SIG-M5 (cell line): ENCODE measurements at places on chromosomes 5 and 9.

GRCh38 chr9:133716564-133717112 is 21.5 kb downstream of the SARDH start:
- no peak for DNase-seq

GRCh38 chr5:84378420-84378819 is 6.3 kb downstream of the EDIL3 start:
- no peak for DNase-seq

DNA sequence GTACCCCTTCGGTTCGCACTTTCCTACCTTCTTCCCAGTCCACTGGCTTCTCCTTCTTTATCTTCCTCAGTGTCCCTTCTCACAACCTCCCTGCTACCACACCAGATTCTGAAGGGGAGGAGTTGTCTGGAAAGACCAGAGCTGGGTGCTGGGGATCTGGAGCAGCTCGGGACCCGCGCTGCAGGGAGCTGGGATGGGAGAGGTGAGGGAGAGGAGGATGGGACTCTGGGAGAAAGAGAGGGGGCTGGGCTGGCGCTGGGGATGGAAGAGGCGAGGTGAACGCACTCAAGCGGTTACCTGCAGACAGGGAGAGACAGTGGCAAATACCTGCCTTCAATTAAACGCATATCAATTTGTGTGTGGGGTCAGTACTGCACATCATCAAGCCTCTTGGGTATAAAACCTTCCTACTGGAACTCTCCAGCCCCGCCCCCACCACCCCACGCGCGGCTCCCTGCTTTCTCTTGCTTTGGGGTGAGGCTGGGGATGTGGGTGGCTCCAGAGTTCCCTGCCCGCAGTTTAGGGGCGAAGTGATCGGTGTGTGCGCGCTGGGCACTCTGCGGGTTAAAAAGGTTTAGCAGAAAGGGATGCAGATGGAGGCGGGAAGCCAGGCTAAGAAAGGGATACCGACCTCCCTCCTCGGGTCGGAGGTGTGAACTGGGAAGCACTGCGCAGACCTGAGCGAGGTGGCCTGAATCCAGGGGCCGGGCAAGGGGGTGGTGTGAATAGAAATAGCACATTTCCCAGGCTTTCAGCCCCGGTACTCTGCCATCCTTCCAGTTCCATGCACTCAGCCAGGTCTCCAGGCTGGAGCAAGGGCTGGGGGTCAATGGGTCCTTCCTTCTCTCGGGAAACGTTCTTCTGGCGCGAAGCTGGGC is 977 bp upstream of the PAM start:
- DNase-seq = no peak

- no peak for DNase-seq
Observed at GRCh38 chr9:130262771-130263170, 2.8 kb upstream of the HMCN2 start.

GRCh38 chr5:10460252-10460906 is 18.7 kb downstream of the ROPN1L start:
- DNase-seq = no peak

GRCh38 chr5:66720780-66721179 is 124.6 kb downstream of the MAST4 start:
- DNase-seq = no peak

DNA sequence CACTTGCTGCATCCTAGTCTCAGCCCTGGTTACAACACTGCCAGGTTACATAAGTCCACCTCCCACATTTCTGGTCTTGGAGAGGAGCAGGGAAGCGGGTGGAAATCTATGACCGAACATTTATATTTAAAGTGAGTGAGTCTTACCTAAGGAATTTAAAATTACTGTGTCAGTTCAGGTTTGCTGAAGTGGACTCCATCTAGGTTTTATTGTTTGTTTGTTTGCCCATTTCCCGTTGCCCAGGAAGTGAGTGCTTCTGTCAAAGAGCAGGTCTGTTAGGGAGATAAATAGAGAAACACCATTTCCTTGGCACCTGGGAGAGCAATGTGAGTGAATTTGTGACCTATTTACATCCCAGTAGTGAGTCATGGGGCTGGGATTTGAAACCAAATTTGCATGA is 179.5 kb downstream of the KIF4B start:
- no peak for DNase-seq

DNA sequence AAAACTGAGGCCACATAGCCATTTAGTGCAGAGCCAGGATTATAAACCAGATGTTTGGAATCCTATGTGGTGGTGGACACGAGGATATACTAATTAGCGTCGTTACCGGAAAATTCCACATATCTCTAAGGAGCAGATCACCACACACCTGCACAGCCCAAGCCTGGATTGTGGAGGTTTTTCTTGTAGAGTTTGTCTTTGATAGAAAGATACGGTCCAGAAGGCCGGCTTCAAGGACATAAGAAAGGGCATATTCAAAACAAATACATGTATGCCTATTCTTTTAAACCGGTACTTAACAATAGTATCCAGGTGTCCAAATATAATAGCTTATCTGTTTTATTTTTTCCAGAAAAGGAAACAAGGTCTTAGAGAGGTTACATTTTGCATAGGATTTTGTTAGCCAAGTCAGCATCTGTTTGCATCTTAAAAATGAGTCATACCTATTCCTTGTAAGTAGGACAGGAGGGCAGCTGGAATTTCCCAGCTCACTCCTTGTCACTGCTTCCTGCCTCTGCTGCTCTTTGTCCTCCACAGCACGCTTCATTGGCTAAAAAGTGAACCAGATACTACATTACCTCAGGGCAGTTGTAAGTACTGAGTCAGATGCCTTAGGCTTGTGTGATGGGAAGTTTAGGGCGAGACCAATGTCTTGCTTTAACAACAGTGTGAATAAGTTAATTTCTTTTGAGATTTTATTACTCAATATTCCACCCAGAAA is 3.6 kb downstream of the TMC1 start:
- no peak for DNase-seq

- DNase-seq = no peak
Observed at GRCh38 chr5:168874713-168875380, 295.7 kb upstream of the PANK3 start.
